Motor neuron (in vitro differentiated cells): ENCODE measurements at places on chromosomes 1 and 21. TPM values are rescaled to one million over a fixed set of nuclear protein-coding genes. Genes with fewer than 3 reads are reported as not detected.

Gene EVA1C
- total RNA-seq, result 0.66 and 0.98 TPM in 2 replicates

Gene CFAP141
- not detected in 2 replicates for total RNA-seq

Gene NHLH2
- 0.16 and 0.20 TPM in 2 replicates for total RNA-seq

Gene CACNA1E
- total RNA-seq, result 5.7 and 6.1 TPM in 2 replicates

Gene ETV3L
- 0.25 TPM in 1 of 2 replicates, not detected in the other for total RNA-seq

Gene TNFRSF9
- total RNA-seq, result 0.67 and 1.7 TPM in 2 replicates

Gene RGS13
- total RNA-seq, result 0.13 and 0.14 TPM in 2 replicates

DNA sequence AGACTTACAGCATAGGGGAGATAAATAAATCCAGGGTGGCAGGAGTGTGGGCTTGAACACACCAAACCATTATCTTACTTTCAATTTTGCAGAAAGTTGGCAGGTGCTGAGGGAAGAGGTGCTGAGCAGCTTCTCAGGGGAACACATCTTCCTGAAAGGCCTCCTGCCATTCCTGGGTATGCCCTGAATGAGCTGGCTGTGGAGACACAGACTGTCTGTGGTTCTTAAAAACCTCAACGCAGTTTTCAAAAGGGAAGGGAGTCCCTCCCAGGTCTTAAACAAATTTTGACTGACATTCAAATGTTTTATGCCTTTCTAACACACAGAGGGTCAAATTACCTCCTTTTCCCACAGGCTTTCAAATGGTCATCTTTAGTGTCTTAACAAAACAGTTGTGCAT lies 166.9 kb downstream of the TNFSF18 start:
- no peak for ATAC-seq

GRCh38 chr1:150508982-150509381 lies 1.1 kb downstream of the ECM1 start:
- no peak for ATAC-seq

DNA sequence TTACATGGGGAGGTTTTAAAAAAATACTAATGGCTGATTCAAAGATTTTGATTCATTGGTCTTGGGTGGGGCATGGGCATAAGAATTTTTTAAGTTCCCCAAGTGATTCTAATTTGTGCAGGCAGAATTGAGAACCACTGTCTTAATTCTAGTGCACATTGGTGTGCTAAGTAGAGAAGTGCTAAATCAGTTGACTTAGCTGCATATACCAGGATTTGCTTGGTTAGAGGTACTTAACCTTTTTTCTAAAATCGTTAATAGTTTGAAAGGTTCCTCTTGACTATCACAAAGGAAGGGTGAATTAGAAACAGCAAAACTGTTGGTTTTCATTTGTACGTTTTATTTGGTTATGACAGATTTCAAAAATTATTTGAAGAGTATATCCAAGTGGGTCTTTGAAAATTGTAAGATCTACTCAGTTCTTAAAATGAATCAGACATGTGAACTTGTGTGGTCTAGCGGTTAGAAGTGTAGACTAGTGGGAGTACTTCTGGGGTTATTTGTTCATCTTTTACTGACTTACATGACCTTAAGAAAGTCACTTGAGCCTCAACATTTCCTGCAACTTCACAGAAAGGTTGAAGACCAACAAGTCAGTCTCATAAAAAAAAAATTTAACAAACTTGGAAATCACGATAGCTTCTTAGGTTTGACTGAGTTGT lies 66.7 kb downstream of the RPAP2 start:
- no peak for ATAC-seq

DNA sequence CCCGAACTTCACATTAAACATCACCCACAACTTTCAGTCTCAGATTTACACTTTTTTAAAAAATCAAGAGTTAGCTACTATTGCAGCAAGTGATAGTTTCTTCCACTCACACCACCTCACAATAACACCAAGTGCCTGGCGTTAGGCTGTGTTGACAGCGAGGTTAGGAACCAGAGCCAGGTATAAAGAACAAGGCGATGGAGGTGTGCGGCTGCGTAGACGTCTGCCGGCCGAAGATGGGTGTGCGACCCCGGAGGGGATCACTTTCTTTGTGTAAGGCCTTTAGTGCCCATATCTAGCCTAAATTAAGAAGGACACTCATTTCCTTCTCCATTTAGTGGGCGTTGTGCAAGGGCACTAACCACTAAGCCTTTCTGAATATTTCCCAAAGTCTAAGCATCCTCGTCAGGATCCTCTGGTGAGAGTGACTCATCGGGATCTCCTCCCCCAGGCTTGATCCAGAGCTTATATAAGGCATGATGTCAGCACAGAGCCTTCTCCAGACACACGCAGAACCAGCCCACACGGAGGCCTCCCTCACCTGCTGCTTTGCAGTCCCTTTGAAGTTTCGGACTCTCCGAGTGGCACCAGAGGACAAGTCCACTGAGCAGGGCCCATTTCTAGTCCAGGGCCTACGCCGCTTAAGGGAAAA lies 11.8 kb downstream of the NHLH2 start:
- peak; percentile 62 for ATAC-seq

GRCh38 chr1:55288245-55288644 lies 73.1 kb upstream of the USP24 start:
- no peak for ATAC-seq

DNA sequence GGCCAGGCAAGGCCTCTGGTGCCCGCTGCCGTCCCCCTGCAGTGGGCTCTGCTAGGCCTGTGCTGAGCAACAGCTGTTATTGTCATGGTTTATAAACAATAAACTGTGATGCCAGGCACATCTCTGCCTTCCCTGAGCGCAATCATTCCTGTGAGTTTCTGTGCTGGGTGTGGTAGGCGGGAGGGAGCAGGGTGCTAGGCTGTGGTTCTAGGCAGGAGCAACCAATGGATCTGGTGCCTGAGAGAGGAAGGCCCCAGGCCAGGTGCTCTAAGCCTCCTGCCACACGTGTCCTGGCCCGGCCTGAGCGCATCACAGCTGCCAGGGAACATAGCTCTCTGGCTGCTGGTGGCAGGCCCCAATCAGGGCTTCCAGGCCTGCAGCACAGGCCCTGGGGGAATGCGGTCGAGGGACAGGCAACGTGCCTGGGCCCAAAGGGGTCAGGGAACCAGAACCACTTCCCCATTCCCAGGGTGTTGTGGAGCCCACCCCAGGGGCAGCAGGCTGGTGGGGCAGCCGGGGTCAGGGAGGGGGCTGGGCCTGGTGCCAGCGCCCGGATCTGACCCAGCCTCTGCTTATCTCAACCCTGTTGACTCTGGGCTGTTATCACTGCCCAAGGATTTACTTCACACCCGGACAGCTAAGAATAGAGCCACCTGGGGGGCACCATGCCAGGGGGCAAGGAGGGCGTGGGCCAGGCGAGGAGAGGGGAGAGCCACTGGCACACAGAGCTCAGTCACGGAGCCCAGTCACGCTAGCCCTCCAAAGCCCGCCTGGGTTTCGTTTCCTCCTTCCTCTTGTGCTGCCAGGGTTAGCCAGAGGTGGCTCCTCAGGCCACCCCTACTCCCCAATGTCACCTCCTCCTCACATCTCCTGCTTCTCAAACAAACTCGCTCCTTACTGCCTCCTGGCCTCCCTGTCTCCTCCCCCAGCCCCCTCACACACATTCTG lies 11.5 kb downstream of the TRIM46 start:
- peak; percentile 10 for ATAC-seq

DNA sequence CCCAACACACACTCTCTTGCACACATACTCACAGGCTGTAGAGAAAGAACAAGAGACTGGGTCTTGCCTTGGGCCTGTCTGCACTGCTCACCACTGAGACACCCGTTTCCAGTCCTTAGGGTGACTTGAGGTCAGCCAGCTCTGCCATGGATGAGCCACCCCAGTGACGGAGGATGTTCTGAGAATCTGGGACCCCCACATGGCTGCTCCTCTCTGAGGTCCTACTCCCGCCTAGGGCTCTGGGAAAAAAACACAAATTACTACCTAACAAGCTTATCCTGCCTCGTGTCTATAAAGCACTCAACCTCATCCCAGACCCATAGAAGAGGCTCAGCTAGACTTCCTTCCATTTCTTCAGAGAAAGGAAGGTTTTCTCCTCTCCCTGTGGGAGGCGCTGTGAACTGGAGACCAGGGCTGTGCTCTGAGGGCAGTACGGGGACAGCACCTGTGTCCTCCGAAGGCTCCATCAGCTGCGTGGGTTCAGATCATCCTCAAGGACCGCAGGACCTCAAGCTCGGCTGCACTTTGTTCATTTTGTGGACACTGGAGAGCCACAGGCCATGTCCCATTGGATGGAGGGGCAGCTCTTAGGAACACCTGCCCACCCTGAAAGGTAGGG lies 4.3 kb upstream of the CLEC20A start:
- no peak for ATAC-seq

DNA sequence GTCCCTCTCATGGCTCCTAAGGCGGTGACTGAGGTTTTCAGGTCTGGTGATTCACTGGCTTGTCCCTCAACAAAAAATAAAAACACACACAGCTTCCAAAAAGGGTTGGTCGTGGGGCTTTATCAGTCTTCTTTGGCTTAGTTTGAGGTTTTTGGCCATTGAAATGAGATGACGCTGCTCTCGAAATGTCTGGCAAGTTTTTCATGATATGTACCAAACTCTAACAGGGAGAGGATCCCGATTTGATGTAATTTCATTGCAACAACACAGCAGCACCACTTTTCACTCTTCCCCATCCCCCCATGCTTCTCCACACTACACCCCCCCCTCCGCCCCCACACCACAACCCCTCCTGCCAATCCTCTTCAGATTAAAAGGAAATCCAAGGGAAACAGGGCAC lies 187.1 kb upstream of the NFIA start:
- no peak for ATAC-seq

- ATAC-seq, result no peak
These were observed 90.5 kb upstream of the JUN start for GRCh38 chr1:58874342-58874741.

DNA sequence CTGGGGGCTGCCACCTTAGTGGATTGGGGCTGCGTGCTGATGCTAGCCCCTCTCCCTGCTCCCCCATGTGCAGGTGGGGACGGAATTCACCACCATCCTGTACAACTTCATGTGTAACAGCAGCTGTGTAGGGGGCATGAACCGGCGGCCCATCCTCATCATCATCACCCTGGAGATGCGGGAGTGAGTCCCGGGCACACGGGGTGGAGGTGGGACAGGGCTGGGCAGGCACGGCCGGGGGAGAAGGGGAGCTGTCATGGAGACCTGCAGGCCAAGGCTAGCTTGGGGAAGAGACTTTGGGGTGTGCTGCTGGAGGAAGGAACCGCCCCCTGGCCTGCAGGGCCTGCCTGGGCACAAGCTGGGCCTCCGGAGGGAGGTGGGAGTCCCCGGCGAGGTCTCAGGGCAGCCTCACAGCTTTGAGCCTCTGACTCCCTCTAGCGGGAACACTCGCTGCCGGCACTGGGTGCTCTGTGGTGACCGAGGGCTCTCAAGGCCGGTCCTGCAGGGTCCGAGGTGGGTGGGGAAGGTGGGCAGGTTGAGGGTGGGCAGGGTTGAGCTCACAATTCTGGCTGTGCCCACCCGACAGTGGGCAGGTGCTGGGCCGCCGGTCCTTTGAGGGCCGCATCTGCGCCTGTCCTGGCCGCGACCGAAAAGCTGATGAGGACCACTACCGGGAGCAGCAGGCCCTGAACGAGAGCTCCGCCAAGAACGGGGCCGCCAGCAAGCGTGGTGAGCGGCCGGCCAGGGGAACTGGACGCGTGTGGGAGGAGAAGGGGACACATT lies 25.0 kb upstream of the CCDC27 start:
- peak; percentile 66 for ATAC-seq

DNA sequence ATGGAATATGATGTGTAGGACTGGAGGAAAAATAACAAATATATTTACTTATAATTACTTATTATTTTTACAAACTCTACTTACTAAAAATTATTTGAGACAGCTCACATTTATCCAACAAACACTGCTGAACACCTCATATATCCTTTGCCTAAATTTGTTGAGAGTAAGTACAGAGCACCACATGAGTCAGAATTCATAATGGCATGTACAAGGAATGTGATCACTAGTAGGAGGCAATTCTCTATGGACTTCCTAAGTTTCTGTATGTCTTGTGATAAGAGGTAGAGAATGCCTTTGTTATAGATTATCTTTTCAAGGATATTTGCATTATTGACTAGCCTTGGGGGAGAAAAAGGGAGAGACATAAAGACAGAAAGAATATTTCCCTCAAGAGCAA lies 8.2 kb upstream of the ST6GALNAC3 start:
- no peak for ATAC-seq

- peak; percentile 74 for ATAC-seq
These were observed 24.8 kb downstream of the ADGRB2 start for GRCh38 chr1:31739346-31739745.

GRCh38 chr1:228735871-228736586 lies 750 bp downstream of the RHOU start:
- peak; percentile 30 for ATAC-seq

DNA sequence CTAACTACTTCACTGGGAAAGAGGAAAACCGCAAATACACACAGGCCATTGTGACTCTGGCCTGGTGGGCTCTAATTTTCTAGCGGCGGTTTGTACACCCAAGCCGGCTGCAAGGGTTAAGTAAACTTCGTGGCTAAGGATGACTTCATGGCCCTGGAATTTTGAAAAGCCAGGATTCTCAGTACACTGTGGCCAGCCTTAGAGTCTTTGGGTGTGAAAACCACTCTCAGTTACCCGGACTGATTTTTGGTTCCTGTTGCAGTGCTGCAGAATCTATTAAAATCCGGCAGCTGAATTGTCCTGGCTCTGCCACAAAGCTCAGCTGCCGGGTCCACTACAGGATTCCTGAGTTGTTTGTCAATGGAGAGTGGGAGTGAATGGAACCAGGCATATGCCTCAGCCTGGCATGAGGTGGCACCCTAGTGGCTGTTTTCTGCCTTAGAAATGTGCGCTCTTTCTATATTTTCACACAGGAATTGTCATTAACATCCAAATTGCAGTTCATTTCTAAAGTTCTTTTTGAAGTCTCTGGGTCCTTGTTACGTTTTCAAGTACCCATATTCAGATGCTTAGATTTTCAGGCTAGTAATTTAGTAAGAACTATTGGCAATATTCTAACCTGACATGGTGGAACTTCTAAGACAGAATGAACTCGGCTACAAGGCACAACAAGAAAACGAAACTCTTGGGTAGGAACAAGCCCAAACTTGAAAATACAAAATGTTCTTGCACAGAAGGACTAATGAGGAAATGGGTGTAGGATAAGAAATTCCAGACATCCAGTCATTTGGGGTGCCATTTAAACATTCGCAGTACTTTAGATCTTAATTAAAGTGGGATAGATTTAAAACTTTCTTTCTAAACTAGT lies 255.9 kb downstream of the NFIA start:
- peak; percentile 96 for ATAC-seq

DNA sequence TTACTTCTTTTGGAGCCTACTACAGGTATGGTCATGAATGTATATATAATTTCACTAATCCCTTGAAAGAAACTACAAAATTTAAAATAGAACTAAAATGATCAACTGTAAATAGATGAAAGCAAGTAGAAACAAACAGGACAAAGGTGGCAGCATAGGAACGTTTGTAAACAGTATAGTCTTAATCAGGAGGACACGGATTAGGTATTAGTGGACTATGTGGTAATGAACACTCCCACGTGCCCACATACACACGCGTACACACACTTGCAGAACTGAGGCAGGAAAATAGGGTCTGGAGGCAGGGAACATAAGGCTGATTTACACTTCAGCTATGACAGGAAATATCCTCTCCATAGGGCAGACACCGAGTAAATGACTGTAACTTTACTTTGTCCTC lies 1397.8 kb downstream of the NCAM2 start:
- ATAC-seq, result no peak
